ENCODE measurements at places on chromosomes 5 and 9. TPM values are rescaled to one million over a fixed set of nuclear protein-coding genes. Genes with fewer than 3 reads are reported as not detected.

Gene TMEM174
- polyA plus RNA-seq, result 16.0 TPM

Gene C5orf46
- polyA plus RNA-seq, result not detected

Gene IL4
- polyA plus RNA-seq, result not detected

Gene TLN1
- 150 TPM for polyA plus RNA-seq
